CD4-positive, alpha-beta T cell (primary cell): ENCODE measurements at places on chromosomes 6 and 20.

DNA sequence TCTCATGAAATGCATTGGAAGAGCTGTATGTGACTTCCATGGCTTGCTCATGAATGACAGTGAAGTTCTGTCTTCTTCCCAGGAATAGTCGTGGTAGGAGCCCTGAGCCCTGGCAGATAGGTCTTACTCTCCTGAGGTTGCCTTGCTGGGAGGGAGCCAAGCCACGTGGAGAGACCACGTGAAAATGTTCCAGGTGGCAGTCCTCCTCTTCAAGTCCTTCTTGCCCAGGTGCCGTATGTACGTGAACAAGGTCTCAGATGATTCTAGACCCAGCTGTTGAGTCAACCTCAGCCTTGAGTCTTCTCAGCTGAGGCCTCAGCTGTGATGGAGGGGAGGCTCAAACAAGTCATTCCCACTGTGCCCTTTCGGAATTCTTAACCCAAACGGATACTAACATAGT lies 192.4 kb upstream of the PRDM1 start:
- DNase-seq, result no peak

GRCh38 chr6:75349262-75349984 lies 64.8 kb upstream of the TMEM30A start:
- no peak for DNase-seq

DNA sequence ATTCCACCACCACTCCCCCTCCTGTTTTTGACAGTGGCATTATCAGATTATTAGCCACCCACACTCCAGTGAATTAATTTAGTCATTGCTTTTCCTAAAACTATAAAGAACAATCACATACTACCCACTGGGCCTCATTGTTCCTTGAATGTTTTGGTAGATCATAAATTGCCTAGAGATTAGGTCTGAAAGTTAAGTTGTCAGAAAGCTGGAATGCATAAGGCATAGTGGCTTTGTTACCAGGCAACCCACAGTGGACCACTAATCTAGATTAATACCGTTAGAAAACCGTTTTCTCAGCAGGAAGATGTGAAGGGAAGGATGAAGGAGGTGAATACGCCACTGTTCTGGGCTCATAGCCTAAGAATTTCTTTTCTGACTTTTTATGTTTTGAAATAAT lies 75.6 kb downstream of the SAMD3 start:
- DNase-seq, result no peak

GRCh38 chr20:59680148-59680650 lies 75.9 kb downstream of the PHACTR3 start:
- no peak for DNase-seq

- no peak for DNase-seq
These were observed 567.6 kb upstream of the MMS22L start for GRCh38 chr6:97850458-97851212.

GRCh38 chr6:34661357-34661756 lies 35.2 kb downstream of the ILRUN start:
- no peak for DNase-seq

GRCh38 chr6:76697585-76697984 lies 625.1 kb upstream of the IMPG1 start:
- no peak for DNase-seq

DNA sequence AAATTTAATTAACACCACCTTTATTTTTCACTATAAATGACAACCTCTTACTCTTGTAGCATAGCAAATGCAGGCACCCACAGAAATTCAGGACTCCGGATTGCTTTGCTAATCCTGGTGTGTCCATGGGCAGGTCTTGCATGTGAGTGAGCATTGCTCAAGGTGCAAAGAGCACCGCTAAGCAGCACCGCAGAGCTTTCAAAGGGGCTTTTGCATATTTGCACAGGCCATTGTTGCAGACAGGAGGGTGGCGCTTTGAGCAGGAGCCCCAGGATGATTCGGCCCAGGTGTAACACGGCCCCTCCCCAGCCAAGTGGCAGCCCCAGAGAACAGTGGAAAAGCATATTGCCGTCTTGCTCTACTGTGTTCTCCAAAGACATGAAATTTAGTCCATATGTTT lies 293.2 kb downstream of the NRN1 start:
- no peak for DNase-seq

DNA sequence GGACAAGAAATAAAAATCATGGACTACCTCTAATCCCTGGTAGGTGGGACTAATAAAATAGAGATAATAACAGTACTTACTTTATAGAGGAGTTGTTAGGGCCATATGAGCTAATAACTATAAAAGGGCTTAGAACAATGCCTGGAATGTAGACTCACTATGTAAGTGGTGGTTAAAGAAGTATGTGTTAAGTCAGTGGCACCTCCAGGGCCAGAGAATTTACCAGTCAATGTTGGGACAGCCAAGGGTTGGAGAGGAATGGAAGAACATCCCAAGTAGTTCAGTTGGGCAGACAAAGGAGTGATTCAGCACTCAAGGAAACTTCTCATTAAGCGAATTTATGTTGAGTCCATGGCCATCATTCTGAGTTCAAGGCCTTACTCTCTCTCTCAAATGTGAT lies 116.8 kb downstream of the OTOR start:
- DNase-seq, result no peak

DNA sequence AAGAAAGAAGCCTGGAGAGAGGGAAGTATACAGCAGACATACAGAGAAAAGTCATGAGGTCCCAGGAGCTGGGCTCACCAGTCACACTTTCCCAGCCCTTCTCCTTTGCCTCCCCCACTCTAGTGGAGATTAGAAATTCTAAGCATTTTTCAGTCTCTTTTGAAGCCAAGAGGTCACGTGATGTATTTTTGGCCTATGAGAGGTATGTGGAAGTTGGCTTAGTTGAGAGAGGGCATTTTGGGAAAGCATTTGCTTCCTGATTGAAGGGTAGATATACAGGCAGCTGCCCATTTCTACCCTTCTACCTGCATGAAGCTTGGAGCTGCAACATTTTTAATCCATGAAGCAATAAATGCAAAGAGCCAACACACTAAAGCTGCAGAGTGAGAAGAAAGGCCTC lies 106.0 kb upstream of the TNFAIP3 start:
- no peak for DNase-seq

DNA sequence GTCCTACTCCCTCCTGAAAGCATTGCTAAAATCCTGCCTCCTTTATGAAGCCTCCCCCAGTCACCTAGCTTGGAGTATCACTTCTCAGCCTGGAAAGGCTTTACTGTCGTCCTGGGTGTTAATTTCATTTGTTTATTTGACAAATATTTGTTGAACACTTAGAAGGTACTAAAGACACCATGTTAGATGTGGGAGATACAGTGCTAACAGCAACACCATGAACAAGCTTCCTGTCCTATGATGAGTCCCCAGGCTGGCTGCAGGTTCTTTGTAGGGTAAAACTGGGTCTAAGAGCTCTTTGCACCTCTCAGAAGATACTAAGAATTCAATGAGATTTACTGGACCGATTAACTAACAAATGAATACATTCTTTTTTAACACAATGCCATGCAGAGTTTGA lies 109.2 kb upstream of the TMEM170B start:
- DNase-seq, result no peak

DNA sequence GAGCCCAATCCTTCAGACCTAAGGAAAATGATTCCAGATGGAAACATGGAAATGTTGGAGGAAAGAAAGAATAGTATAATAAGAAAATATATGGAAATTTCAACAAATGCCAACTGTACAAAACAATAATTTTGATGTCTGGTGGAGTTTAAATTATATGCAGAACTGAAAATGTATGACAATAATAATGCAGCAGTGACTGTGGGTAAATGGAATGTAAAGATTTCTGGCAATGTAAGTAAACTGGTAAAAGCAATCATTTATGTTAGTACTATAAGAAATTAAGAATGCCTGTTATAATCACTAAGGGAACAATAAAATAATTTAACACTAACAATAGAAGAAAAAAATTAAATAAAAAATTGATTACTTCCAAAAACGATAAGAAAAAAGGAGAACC lies 89.0 kb downstream of the EDN1 start:
- no peak for DNase-seq

DNA sequence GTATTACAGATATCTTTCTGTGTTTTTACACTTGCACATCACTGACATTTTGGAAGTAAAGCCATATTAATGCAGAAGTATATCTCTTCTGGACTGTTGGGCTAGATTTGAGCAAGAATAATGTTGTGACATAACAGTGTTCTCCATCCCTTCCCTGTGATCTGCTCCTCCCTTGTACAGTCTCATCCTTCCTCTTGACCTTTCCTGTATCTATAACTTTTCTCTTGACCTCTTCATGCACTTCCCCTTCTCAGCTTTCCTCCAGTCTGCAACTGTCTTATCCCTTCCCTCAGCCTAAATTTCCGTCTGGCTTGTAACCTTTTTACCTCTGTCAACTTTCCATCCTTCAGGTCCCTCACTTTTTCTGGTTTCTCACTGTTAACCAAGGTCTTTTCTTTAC lies 29.8 kb downstream of the NCOA3 start:
- no peak for DNase-seq

DNA sequence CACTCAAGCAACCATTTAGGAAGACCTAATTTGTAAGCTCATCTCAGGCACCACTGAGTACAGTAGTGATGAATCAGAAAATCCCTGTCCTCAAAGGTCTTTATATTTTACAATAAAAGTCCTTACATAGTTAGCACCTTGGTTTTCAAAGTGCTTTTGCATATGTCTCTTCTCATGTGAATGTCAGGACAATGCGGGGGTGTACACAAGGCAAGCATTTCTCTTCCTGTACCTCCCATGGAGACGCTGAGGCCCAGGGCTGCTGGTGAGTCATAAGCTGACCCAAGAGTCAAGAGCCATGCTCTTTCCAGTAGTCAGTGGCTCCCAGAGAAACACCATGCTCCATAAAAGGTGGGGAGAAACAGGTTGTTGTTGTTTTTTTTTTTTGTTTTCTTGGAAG lies 174.0 kb downstream of the GJA10 start:
- DNase-seq, result no peak

DNA sequence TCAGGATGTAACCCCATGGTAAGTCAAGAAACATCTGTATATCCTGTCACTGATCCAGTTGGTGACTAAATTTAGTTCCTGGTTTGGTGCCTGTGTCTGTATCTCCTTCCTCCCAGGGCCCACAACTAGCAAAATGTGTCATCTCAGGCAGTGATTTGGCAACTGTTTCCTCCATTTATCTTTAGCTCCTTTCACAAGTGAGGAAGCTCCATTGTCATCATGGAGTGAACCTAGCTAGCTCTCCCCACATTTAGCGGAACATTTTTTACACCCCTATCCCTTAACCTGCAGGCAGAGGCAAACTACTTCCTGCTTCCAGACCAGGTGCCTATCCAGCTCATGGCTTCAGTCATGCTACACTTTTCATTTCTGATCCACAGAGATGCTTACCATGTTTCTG lies 99.5 kb downstream of the IPCEF1 start:
- DNase-seq, result peak; percentile 64

- no peak for DNase-seq
These were observed 157.9 kb downstream of the RFX6 start for GRCh38 chr6:117034971-117035370.

- DNase-seq, result no peak
These were observed 10.6 kb downstream of the MYLK2 start for GRCh38 chr20:31829731-31830130.

GRCh38 chr6:376827-377640 lies 14.5 kb upstream of the IRF4 start:
- no peak for DNase-seq

- DNase-seq, result no peak
These were observed 28.2 kb downstream of the TBC1D32 start for GRCh38 chr6:121305957-121306607.

GRCh38 chr20:45041464-45042337 lies 59.2 kb downstream of the KCNS1 start:
- DNase-seq, result no peak

- no peak for DNase-seq
These were observed 710.7 kb downstream of the EYS start for GRCh38 chr6:64996301-64996700.

DNA sequence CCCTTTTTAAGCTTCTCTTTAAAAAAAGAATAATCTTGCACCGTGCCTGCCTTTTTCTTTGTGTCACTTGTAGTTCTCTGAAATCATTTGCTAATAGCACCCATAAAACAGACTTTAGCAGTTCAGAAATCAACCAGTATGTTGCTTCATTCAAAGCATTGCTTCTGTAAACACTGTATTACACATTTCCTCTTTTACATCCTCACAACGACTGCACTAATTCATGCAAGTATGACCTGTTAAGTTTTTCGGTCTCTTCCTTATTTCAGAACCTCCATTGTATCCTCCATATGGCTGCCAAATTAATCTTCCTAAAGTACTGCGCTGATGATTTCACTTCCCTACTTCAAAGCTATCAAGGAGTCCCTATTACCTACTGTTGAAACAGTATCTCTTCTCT lies 142.9 kb upstream of the RNF217 start:
- DNase-seq, result no peak

DNA sequence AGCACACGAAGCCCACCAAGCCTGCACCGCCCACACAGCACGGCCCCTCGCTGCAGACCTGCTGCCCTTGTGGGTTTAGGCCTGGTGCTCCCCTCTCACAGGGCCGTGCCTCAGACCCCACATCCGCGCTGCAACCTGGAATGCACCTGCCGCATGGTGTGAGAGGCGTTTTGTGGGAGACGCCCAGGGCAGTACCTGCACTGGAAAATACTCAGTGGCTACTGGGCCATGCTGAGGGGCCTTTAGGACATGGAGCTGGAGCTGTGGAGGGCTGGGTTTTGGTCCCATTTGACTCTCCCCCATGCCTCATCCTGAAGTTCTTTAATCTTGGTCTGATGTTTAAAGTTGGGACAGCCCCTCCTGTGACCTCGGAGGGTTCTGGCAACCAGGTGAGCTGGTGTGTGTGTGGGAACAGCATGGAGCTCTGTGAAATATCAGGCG lies 116.3 kb downstream of the ERMARD start:
- no peak for DNase-seq

- no peak for DNase-seq
These were observed 193.2 kb downstream of the ARHGAP18 start for GRCh38 chr6:129516787-129517186.

DNA sequence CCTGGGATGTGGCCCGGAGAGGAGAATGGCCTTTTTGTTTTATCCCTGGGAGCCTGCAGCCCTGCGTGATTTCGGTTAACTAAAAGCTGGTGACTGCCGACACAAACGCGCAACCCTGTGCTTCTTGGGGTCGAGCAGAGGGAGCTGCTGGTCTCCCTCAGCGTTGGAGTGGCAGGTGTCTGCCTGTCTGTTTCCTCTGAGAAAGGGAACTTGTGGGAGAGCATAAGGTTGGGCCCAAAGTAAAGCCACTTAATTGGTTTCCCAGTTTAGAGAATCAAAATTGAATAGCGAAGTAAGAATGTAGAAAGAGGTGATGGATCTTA lies 500 bp downstream of the LTV1 start:
- DNase-seq, result no peak
